ENCODE measurements at places on chromosomes 1 and 21.

- DNase-seq = no peak
Measured at GRCh38 chr1:115159958-115160357, 70.7 kb upstream of the TSPAN2 start.

- no peak for DNase-seq
Measured at GRCh38 chr1:227939791-227940771, 7.7 kb downstream of the WNT9A start.

- no peak for DNase-seq
Measured at GRCh38 chr1:101005871-101006270, 19.7 kb downstream of the DPH5 start.

- DNase-seq = no peak
Measured at GRCh38 chr1:73009311-73009710, 727.0 kb upstream of the NEGR1 start.

- DNase-seq = no peak
Measured at GRCh38 chr1:43153443-43153842, 18.6 kb downstream of the EBNA1BP2 start.

GRCh38 chr21:33687634-33688033 lies 45.3 kb downstream of the ITSN1 start:
- no peak for DNase-seq

- no peak for DNase-seq
Measured at GRCh38 chr1:185091480-185091879, 46.1 kb downstream of the RNF2 start.

GRCh38 chr1:243216741-243217140 lies 38.3 kb downstream of the CEP170 start:
- no peak for DNase-seq

GRCh38 chr1:197725044-197725443 lies 50.2 kb downstream of the DENND1B start:
- no peak for DNase-seq
